Smooth muscle cell of trachea (primary cell): ENCODE measurements at places on chromosomes 1 and 21. TPM values are rescaled to one million over a fixed set of nuclear protein-coding genes. Genes with fewer than 3 reads are reported as not detected.

The CELA2A gene
- not detected in 2 replicates for total RNA-seq

The KCNJ15 gene
- 0.58 and 1.7 TPM in 2 replicates for total RNA-seq

The CD1E gene
- not detected in 2 replicates for total RNA-seq

The RXFP4 gene
- not detected in 2 replicates for total RNA-seq

The COL11A1 gene
- 2.5 and 3.3 TPM in 2 replicates for total RNA-seq

The RNU1-2 gene
- total RNA-seq: under 0.01 TPM in 2 replicates

The ATF6 gene
- total RNA-seq: 20.2 and 24.4 TPM in 2 replicates

The SLC1A7 gene
- total RNA-seq: 0.73 and 1.2 TPM in 2 replicates

The MAP3K6 gene
- total RNA-seq: 22.5 and 24.6 TPM in 2 replicates

The RHBDL2 gene
- total RNA-seq: 0.73 and 0.83 TPM in 2 replicates

The RPTN gene
- not detected in 2 replicates for total RNA-seq

The PIK3C2B gene
- 1.5 and 4.3 TPM in 2 replicates for total RNA-seq

The BARHL2 gene
- not detected in 2 replicates for total RNA-seq

The ARMH1 gene
- 1.3 and 5.0 TPM in 2 replicates for total RNA-seq

The OLIG2 gene
- not detected in 2 replicates for total RNA-seq

The FMO5 gene
- total RNA-seq: 1.3 and 2.2 TPM in 2 replicates

The S1PR1 gene
- 20.8 and 22.0 TPM in 2 replicates for total RNA-seq

The ZC3H11A gene
- total RNA-seq: 83.5 and 97.6 TPM in 2 replicates

The TMPRSS3 gene
- total RNA-seq: not detected in 2 replicates

The S100A7A gene
- total RNA-seq: not detected in 2 replicates

The OR6N1 gene
- total RNA-seq: not detected in 2 replicates

The OLFM3 gene
- not detected in 2 replicates for total RNA-seq

The PLEKHM2 gene
- 76.4 and 158 TPM in 2 replicates for total RNA-seq

The LCE1E gene
- total RNA-seq: not detected in 2 replicates

The GNG4 gene
- total RNA-seq: not detected in 2 replicates

The FBXO2 gene
- total RNA-seq: 1.3 and 4.0 TPM in 2 replicates
